Activated CD4-positive, alpha-beta memory T cell treated with anti-CD3 and anti-CD28 coated beads, Interleukin-2, amount 10 ng/mL, durations not matched to agents 7 days and 5 days (primary cell): ENCODE measurements at places on chromosomes 1 and 21. TPM values are rescaled to one million over a fixed set of nuclear protein-coding genes. Genes with fewer than 3 reads are reported as not detected.

DNA sequence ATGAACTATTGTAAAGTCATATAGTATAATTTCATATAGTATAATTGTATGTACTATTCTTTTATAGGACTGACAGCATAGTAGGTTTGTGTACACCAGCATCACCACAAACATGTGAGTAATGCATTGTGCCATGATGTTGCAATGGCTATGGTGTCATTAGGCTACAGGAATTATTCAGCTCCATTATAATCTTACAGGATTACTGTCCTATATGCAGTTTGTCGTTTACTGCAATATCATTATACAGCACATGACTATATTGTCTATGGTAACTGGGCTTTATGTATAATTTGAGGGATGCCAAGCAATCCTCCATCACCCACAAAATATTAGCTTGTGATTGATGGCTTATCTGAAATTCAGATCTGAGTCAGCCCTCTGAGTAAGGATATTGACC, 54.2 kb upstream of the PBX1 start:
- H3K27me3 ChIP-seq = no peaks in the 10 kb centered on the region
- no peak overlapping the region for H3K27ac ChIP-seq
- no peak overlapping the region for H3K4me3 ChIP-seq
- no peaks in the 10 kb centered on the region for H3K36me3 ChIP-seq

DNA sequence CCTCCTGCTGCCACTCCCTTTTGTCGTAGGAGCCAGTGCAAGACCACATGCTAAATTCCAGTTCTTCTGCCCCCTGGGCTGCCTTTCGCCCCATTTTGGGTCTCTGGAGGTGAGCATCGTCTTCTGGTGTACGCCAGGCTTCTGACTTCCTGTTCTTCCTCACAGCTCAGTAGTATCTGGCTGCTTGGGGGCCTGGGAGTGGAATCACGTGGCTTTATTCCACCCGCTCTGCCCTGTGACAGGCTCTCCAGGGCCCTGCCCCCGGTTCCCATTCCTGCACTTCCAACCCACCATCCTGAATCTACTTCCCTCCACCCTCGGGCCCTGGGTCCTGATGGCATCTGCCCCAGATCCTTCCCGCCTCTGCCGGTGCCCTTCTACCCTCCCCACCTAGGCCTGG, 3.6 kb downstream of the NFASC start:
- no peak overlapping the region for H3K4me3 ChIP-seq
- no peak for DNase-seq
- no peak overlapping the region for H3K27ac ChIP-seq
- peaks cover 20% of the 10 kb centered on the region for H3K27me3 ChIP-seq
- H3K36me3 ChIP-seq = no peaks in the 10 kb centered on the region

DNA sequence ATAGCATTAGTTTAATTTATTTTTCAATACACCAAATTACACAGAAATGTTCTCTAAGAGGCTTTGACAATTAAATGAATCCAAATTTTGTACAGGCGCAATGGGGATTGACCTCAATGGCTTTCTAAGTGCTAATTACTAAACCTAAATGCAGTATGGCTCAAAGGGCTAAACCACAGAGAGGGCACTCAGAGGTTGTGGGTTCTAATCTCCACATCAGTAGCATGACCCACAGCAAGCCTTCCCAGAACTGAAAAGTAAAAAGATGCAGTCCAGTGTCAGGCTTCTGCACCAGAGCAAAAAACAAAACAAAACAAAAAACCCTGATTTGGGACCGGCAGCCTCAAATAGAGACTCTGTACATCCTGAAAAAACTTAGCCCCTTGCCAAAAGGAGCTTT, 579.2 kb upstream of the PKN2 start:
- no peaks in the 10 kb centered on the region for H3K4me1 ChIP-seq
- H3K4me3 ChIP-seq = no peak overlapping the region
- H3K27me3 ChIP-seq = peaks cover 2% of the 10 kb centered on the region

GRCh38 chr1:70290218-70290617, 64.3 kb downstream of the ANKRD13C start:
- H3K27me3 ChIP-seq = no peaks in the 10 kb centered on the region
- H3K4me3 ChIP-seq = no peak overlapping the region
- H3K4me1 ChIP-seq = no peaks in the 10 kb centered on the region
- no peak overlapping the region for H3K27ac ChIP-seq
- H3K36me3 ChIP-seq = peaks cover 38% of the 10 kb centered on the region

GRCh38 chr1:32702599-32703478, at the start of gene SYNC:
TSS of gene SYNC (minus strand) at chr1:32702770. CDS start at chr1:32702660, 110 bp downstream.
- no peak within 1 kb of the TSS for H3K27ac ChIP-seq
- H3K4me3 ChIP-seq = peak within 1 kb of the TSS; percentile 19
- peaks cover 11% of the 10 kb centered on the region for H3K4me1 ChIP-seq
- H3K27me3 ChIP-seq = peaks cover 33% of the 10 kb centered on the region
- H3K36me3 ChIP-seq = no peaks in the 10 kb centered on the region
- DNase-seq = peak; percentile 37

GRCh38 chr1:116310180-116310579, 62.9 kb upstream of the ATP1A1 start:
- H3K4me1 ChIP-seq = no peaks in the 10 kb centered on the region
- H3K36me3 ChIP-seq = no peaks in the 10 kb centered on the region
- H3K27me3 ChIP-seq = no peaks in the 10 kb centered on the region
- H3K4me3 ChIP-seq = no peak overlapping the region
- no peak overlapping the region for H3K27ac ChIP-seq

DNA sequence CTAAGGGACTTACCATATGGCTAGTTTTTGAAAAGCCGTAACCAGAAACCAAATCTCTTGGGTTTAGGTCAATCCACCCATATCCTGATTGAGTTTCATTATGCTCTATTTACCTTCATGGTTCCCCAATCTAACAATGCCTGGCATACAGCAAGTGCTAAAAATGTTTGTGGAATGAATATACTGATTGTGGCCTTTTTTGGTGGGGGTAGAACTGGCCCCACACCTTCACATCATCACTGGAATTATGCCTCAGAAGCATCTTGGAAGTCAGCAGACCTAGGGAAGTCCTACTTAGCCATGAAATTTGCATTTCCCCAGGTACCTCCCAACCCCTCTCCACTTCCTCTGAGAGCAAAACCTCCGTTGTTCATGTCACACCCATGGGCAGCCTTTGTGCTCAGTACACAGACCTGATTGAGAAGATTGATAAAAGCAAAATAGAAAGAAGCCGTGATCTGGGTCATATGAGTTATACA, 17.8 kb upstream of the SLAMF1 start:
- peaks cover 51% of the 10 kb centered on the region for H3K36me3 ChIP-seq
- peak overlapping the region; percentile 62 for H3K4me3 ChIP-seq
- H3K4me1 ChIP-seq = peaks cover 77% of the 10 kb centered on the region
- DNase-seq = peak; percentile 66
- H3K27me3 ChIP-seq = no peaks in the 10 kb centered on the region
- H3K27ac ChIP-seq = peak overlapping the region; percentile 91

DNA sequence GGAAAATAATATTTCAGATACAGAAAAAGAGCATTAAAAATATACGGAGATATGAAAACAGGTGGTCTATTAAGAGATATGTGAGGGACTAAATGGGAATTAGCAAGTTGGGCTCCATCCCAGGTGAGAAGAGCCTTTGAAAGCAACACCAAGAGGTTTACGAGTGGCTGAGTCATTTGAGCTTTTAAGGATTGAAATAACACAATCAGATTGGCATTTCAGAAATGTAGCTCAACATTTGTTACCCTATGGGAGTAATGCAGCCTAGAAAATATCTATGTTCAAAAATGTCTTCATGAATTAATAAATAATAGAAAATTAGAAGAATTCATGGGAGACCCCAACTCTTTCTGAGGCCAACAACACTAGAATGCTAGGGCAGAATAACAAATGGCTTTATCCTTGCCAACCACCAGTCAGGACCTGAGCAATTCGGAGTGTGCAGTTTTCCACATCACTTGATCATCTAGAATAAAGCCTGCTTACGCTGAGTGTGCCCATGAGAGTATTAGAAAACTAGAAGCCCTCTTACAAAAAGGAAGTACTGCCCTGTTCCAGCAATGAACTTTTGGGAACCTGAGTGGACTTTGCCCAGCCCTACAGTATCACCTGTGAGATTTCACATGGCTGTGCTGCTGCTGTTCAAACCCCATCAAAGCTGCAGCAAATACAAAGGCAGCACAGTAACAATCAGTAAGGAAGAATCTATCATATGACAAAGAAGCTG, 538.0 kb upstream of the CAMK1G start:
- H3K27me3 ChIP-seq = peaks cover 2% of the 10 kb centered on the region
- no peaks in the 10 kb centered on the region for H3K4me1 ChIP-seq

DNA sequence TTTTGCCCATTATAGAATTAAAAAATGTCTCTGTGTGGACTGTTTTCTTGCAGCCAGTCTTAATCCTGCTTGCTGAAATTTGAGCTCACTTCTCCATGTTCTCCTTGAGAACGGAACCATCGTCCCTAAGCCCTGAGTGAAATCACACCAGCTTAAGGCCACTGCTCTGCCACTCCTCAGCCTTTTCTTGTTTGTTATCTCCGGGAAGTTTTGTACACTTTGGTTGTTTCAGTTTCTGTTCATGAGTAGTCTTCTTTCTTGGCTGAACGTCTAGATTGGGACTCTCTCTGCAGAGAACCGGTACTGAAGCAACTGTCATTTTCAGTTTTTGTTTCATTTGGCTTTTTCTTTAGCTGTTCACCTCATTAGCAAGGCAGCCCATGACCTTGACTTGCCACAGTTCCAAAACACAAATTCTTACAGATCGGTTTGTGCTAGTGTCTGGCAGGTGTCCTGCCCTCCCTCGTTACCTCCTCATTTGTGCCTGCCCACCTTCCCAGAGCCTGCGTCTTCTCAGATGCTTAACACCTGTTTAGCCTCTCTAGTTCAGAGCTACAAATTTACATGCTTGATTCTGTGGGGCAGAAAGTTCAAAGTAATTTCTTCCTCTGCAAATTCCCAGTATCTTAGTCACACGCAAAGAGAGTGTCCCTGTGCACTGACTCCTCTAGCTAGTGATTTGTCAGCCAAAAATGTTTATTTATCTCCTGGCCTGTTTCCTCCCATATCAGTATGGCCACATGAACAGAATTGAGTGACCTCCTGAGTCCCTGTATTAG, 12.4 kb downstream of the PSEN2 start:
- H3K36me3 ChIP-seq = peaks cover 3% of the 10 kb centered on the region
- H3K4me1 ChIP-seq = peaks cover 58% of the 10 kb centered on the region
- H3K27ac ChIP-seq = peak overlapping the region; percentile 87

DNA sequence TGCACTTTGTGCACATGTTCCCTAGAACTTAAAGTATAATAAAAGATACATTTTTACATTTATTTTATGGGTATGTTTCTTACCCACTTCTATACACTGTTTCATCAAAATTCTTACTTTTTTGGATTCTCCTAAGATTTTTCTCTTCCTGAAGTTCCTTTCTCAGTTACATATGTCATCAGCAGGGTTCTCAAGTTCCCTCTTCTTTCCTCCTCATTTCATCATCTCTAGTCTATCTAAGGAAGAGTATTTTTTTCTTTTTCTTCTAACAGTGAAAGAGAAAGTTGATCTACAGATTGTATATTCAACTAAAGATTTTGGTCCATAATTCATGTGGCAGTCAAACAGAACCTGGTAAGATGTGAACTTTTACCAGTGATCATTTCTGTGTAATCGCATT, 41.2 kb upstream of the CYYR1 start:
- H3K4me1 ChIP-seq = no peaks in the 10 kb centered on the region
- no peaks in the 10 kb centered on the region for H3K27me3 ChIP-seq
- no peaks in the 10 kb centered on the region for H3K36me3 ChIP-seq

GRCh38 chr1:236086537-236086936, 21.6 kb upstream of the NID1 start:
- H3K4me3 ChIP-seq = no peak overlapping the region
- no peak for DNase-seq
- H3K27ac ChIP-seq = no peak overlapping the region
- peaks cover 11% of the 10 kb centered on the region for H3K4me1 ChIP-seq

GRCh38 chr1:94765958-94766357, 54.2 kb upstream of the SLC44A3 start:
- no peak for DNase-seq
- no peak overlapping the region for H3K27ac ChIP-seq
- H3K4me1 ChIP-seq = no peaks in the 10 kb centered on the region
- no peaks in the 10 kb centered on the region for H3K36me3 ChIP-seq
- peaks cover 8% of the 10 kb centered on the region for H3K27me3 ChIP-seq
- no peak overlapping the region for H3K4me3 ChIP-seq

The RIMKLA gene
- total RNA-seq = 3.1 TPM

The NFASC gene
- 0.40 TPM for total RNA-seq

The AMY1A gene
- not detected for total RNA-seq

The CHI3L1 gene
- not detected for total RNA-seq
